ENCODE measurements at places on chromosomes 3 and 15. TPM values are rescaled to one million over a fixed set of nuclear protein-coding genes. Genes with fewer than 3 reads are reported as not detected.

GRCh38 chr15:73957785-73958184 lies 31.5 kb downstream of the LOXL1 start:
- H3K27ac ChIP-seq = no peak overlapping the region
- H3K4me3 ChIP-seq = no peak overlapping the region
- no peaks in the 10 kb centered on the region for H3K36me3 ChIP-seq
- H3K4me1 ChIP-seq = no peaks in the 10 kb centered on the region

GRCh38 chr3:182962166-182962565 lies 18.2 kb downstream of the DCUN1D1 start:
- no peaks in the 10 kb centered on the region for H3K27me3 ChIP-seq
- H3K4me1 ChIP-seq = peaks cover 16% of the 10 kb centered on the region
- H3K4me3 ChIP-seq = no peak overlapping the region
- peak; percentile 39 for DNase-seq
- H3K27ac ChIP-seq = no peak overlapping the region

The TRANK1 gene
- total RNA-seq = 3.6 TPM

- no peaks in the 10 kb centered on the region for H3K36me3 ChIP-seq
- H3K27ac ChIP-seq = no peak overlapping the region
These were observed 43.1 kb downstream of the SAMMSON start for GRCh38 chr3:70042641-70043040.

The TGM5 gene
- total RNA-seq = not detected

The RASL12 gene
- 4.6 TPM for total RNA-seq

The SPPL2A gene
- 83.8 TPM for total RNA-seq

DNA sequence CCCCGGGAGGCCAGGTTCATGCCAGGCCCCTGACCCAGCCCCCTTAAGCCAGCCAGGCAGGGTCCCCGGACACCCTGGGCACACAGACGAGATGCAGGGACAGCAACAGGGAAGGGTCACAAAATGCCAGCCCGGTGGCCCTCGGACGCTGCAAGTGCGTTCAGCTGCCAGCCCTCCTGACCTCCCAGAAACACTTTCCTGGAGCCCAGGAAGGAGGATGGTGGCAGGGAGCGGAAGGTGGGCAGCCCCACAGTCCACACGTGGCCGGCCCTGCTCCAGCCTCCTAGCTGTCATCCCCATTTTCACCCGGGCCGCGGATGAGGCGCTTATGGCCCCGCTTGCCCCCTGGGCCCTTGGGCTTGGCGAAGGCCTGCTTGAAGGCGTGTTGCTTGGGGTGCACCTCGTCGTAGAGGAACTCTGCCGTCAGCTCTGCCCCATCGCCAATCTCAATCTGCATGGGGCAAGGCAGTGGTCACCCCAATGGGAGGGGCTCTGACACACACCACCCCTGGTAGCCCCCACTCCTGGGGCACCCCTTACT lies 3.4 kb upstream of the TLR9 start:
- no peak for DNase-seq
- no peaks in the 10 kb centered on the region for H3K27me3 ChIP-seq
- H3K4me3 ChIP-seq = no peak overlapping the region
- peaks cover 7% of the 10 kb centered on the region for H3K36me3 ChIP-seq
- no peak overlapping the region for H3K27ac ChIP-seq

GRCh38 chr15:80769829-80770705 lies 9.1 kb upstream of the CEMIP start:
- H3K36me3 ChIP-seq = no peaks in the 10 kb centered on the region
- no peak overlapping the region for H3K4me3 ChIP-seq
- H3K4me1 ChIP-seq = no peaks in the 10 kb centered on the region
- no peak overlapping the region for H3K27ac ChIP-seq

GRCh38 chr15:78290222-78290621 lies 9.2 kb downstream of the SKIC8 start:
- no peak overlapping the region for H3K27ac ChIP-seq
- H3K27me3 ChIP-seq = no peaks in the 10 kb centered on the region

DNA sequence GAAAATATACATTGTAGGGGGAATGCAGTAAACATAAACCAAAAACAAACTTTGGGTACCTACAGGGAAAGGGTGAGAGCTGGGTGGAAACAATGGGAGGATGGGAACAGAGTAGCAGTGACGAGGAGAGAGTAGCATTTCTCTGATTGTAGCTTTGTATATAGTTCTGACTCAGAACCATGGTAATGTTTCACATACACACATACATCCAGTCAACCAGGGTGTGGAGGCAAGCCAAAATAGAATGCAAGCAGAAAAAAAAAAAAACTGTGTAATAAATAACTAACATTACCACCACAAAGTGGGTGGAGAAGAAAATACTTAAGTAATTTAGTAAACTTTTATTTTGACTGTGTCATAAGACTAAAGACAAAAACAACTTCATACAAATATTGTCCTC lies 27.2 kb downstream of the BCL2A1 start:
- H3K27ac ChIP-seq = no peak overlapping the region
- no peaks in the 10 kb centered on the region for H3K27me3 ChIP-seq
- no peaks in the 10 kb centered on the region for H3K4me1 ChIP-seq
- no peak for DNase-seq

GRCh38 chr3:110494093-110494490 lies 577.5 kb upstream of the NECTIN3 start:
- H3K4me1 ChIP-seq = peaks cover 4% of the 10 kb centered on the region
- no peak overlapping the region for H3K27ac ChIP-seq
- DNase-seq = no peak

GRCh38 chr3:191158815-191159214 lies 40.2 kb upstream of the OSTN start:
- H3K36me3 ChIP-seq = no peaks in the 10 kb centered on the region
- H3K4me1 ChIP-seq = no peaks in the 10 kb centered on the region
- DNase-seq = no peak
- no peak overlapping the region for H3K4me3 ChIP-seq
- no peaks in the 10 kb centered on the region for H3K27me3 ChIP-seq
- no peak overlapping the region for H3K27ac ChIP-seq

The RASGRP1 gene
- 1.3 TPM for total RNA-seq

- no peak overlapping the region for H3K4me3 ChIP-seq
- H3K27ac ChIP-seq = no peak overlapping the region
- H3K27me3 ChIP-seq = no peaks in the 10 kb centered on the region
- H3K4me1 ChIP-seq = no peaks in the 10 kb centered on the region
These were observed 521.9 kb upstream of the NAALADL2 start for GRCh38 chr3:174337227-174337626.

DNA sequence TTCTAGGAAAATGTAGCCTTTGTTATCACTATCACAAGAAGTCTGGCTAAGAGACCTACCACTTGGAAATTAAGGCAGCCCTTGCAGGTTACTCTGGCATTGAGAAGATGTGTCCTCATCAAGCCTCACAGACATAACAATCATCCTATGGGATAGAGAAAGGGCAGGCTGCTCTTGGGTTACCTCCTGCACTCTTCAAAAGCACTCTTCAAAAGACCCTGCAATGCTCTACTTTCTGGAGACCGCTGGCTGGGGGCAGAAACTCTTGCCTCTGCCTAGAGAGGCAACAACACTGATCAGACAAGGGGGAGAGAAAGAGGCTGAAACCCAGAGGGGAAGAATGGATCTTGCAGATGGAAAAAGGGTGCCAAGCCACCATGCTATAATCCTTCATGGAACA lies 127.9 kb upstream of the BNIP2 start:
- no peaks in the 10 kb centered on the region for H3K36me3 ChIP-seq
- no peaks in the 10 kb centered on the region for H3K27me3 ChIP-seq
- H3K4me1 ChIP-seq = no peaks in the 10 kb centered on the region
- no peak overlapping the region for H3K4me3 ChIP-seq
- no peak for DNase-seq
- no peak overlapping the region for H3K27ac ChIP-seq

DNA sequence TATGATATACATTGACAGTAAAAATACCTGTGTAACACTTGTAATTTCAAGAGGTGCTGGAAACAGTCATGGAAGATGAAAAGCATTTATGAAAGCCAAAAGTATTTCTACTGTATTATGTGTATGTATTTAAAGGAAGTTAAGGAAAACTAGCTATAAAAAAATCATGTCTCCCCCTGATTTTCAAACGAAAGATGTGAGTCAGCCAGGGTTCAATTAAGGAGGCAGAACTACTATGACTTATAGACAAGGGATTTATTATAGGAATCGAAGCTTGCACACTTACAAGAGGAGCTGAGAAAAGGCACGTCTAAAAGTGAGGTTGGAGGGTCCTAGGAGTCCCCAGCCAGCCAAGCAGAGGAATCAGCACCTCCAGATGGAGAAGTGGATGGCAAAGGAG lies 119.4 kb downstream of the SUCLG2 start:
- no peaks in the 10 kb centered on the region for H3K36me3 ChIP-seq
- H3K4me3 ChIP-seq = no peak overlapping the region
- no peak overlapping the region for H3K27ac ChIP-seq
- DNase-seq = no peak
- H3K27me3 ChIP-seq = no peaks in the 10 kb centered on the region

DNA sequence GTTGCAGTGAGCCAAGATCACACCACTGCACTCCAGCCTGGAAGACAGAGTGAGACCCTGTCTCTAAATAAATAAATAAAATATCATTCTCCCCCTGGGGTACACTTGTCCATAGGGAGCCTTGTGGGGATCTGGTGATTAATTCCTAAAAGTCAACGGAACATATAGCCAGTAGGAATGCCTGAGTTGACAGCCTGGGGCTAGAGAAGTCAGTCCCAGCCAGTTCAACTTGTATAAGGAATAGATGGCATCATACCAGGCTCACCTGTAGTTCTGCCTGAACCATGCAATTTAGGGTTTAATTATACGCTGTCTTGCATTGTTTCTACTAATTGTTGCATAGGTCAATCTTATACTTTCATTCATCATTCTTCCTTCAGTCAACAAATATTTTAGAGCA lies 5.9 kb upstream of the BOC start:
- H3K4me3 ChIP-seq = no peak overlapping the region
- H3K36me3 ChIP-seq = no peaks in the 10 kb centered on the region
- no peak overlapping the region for H3K27ac ChIP-seq
- no peaks in the 10 kb centered on the region for H3K27me3 ChIP-seq
- no peak for DNase-seq
